A172 (cell line): ENCODE measurements at places on chromosomes 7 and 10. TPM values are rescaled to one million over a fixed set of nuclear protein-coding genes. Genes with fewer than 3 reads are reported as not detected.

- no peak for DNase-seq
Observed at GRCh38 chr10:93766918-93767317, 9.2 kb downstream of the LGI1 start.

DNA sequence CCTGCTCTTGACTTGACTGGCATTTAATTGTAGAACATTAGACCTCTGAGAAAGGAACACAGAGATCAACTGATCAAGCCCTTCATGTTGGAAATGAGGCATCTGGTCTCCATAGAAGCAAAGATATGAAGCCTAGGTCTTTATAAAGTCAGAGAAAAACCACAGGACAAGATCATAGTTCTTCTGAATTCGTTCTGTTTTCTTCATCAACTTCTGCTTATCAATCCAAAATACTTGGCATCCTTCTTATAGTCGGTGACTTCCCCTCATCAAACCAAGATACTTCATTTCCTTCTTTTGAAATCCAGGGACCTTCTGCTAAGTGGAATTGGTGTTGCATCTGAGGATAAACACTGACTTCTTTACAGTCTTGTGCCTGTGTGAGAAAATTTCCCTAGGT, 77.1 kb upstream of the PRKCQ start:
- DNase-seq: no peak

DNA sequence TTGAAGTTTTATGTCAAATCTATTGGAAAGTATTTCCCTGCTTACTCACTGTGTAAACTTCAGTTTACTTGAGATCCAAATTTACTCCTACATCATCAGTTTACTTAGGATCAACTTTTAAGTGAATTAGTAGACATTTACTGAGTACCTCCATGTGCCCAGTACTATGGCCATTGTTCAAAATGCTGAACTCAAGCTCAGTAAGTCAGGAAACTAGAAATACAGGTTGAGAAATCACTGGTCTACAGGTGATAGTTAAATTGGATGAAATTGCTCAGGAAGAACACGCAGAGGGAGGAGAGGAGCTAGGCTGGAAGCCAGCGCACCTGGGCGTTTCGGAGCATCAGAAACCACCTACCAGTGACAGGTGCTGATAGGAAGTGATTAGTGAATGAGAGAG, 25.5 kb upstream of the EBLN1 start:
- DNase-seq: no peak

- DNase-seq: no peak
Observed at GRCh38 chr7:147579148-147579547, 1011.4 kb upstream of the C7orf33 start.

- peak; percentile 93 for DNase-seq
Observed at GRCh38 chr10:78925800-78926319, 142.9 kb upstream of the ZMIZ1 start.

DNA sequence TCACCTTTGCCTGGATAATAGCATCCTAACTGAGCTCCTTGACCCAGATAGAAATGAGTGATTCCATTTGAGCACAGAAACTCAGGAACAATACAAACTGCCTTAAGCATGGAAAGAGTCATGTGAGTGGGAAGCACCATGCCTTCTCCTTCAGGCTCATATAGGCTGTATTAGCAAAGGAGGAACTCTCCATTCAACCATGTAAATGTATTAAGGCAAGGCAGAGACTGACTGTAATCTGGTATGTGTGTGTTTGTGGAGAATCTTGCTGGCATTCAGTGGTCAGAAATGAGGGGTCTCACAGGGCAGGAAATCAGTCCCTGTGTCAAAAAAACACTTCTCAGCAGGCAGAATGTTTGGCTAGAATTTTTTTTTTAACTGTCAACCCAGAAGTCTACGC, 40.2 kb downstream of the COA1 start:
- no peak for DNase-seq

GRCh38 chr7:47596502-47597202, 14.7 kb upstream of the TNS3 start:
- DNase-seq: peak; percentile 92

GRCh38 chr7:65390588-65390987, 16.9 kb downstream of the ZNF92 start:
- no peak for DNase-seq

DNA sequence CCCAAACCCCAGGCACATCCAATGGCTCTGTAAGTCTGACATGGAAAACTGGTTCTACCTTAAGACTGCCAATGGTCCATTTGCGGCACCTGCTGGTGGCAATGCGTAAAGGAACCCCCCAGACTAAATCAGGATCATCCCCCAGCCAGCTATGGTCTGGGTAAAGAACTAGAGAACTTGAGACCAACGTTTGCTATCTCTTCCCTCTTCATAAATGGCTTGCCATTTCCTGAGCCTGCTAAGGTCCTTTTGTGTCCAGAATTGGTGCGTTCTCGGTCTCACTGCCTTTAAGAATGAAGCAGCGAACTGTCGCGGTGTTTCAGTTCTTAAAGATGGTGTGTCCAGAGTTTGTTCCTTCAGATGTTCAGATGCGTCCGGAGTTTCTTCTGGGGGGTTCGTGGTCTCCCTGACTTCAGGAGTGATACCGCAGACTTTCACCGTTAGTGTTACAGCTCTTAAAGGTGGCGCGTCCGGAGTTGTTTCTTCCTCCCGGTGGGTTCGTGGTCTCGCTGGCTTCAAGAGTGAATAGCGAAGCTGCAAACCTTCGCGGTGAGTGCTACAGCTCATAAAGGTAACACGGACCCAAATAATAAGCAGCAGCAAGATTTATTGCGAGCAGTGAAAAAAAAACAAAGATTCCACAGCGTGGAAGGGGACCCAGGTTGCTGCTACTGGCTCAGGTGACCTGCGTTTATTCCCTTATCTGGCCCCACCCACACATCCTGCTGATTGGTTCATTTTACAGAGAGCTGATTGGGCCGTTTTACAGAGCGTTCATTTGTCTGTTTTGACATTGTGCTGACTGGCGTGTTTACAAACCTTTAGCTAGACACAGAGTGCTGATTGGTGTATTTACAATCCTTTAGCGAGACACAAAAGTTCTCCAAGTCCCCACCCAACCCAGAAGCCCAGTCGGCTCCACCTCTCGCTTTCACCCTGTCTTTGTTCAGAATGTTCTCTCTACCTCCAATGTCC, 95.4 kb downstream of the ELMO1 start:
- peak; percentile 73 for DNase-seq

- no peak for DNase-seq
Observed at GRCh38 chr7:128697302-128697905, 25.3 kb downstream of the GARIN1A start.

DNA sequence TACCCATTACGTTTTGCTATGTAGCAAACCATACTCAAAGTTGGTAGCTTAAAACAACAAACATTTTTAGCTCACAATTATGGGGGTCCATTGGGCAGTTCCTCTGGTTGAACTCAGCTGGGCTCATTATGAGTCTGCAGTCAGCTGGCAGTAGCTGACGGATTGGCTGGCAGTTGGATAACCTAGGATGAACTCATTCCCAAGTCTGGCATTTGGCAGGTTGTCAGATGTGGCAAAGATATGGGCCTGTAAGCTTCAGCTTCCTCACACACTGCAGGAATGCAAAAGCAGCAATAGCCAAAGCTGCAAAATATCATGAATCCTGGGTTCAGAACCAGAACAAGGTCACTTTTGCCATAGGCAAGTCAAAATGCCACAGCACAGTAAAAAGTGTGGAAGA, 412.2 kb upstream of the SORCS1 start:
- peak; percentile 86 for DNase-seq

GRCh38 chr7:116969371-116969902, 16.1 kb downstream of the ST7 start:
- DNase-seq: no peak

GRCh38 chr10:5040781-5041470, 37.3 kb upstream of the AKR1C2 start:
- DNase-seq: peak; percentile 43

DNA sequence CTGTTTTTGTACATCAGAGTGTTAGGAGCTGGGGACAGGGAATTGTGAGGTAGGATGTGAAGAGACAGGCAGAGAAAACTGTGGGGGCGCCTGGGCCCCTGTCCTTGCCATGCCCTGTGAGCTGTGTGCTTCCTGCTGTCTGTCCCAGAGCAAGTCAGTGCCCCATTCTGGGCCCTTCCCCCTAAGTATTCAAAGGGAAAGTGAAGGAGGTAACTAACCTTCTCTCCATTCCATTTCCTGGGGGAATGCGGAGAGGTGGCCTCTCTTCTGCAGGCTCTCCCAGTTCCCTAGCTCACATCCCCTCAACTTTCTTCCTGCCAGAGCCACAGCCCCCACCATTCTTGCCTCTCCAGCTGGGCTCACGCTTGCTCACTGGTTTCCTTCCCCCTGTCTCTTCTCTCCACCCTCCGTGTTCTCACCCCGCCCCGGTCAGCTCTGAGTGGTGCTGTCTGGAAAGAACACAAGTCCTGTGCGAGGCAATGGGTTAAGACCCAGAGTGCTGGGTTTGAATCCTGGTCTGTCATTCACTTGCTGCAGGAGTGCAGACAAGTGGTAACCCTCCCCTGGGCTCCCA, 9.7 kb upstream of the VSIR start:
- no peak for DNase-seq

GRCh38 chr7:104497379-104497967, 169.1 kb downstream of the LHFPL3 start:
- no peak for DNase-seq

DNA sequence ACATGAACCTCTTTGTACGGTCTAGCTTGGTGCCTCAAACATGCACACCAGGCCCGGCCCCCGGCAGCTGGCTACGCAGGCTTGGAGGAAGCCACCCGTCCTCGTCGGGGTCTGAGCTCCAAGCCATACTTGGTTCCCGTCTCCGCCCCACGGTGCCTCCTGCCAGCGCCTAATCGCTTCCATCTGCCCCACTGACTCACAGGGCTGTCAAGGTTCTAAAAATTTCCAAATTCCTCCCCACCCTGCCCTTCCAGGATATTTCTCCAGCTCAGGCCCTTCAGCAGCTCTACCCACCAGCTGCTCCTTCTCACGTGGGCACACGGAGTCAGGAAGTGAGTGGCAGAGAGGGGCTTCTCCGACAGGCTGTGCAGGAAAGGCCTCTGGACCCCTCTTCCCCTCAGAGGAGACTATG, 38.8 kb downstream of the TMEM270 start:
- DNase-seq: peak; percentile 92

DNA sequence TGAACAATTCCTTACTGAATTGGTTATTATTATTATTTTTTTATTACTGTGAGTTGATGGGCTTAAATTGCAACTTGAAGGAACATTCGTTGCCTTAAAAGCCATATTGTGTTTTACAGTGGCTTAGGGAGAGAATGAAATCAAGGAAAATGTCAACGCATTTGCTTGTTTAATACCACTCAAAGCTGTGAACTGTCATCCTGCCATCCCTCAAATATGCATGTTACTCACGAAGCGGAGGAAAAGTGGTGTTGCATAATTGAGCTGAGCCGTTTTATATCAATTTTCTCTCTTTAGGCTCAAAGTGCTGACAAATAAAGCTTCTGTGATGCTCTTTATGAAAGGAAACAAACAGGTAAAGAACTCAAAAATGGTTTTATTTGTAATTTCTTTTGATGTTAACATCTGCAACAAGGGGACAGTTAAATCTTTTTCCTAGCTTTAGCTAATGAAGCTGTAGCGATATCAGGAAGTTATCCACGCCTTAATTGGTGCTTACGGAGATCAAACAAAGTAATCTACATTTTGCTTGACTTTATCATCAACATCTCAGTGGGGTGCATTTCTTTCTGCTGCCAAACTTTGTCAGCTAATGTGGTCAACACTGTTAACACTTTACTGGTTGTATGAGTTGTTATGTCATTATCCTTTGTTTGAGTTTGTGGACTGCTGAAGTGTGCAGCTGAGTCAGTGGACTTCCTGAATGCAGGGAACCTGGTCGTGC, 33.1 kb downstream of the GLRX3 start:
- peak; percentile 47 for DNase-seq

- DNase-seq: peak; percentile 67
Observed at GRCh38 chr7:20199015-20199737, 18.0 kb downstream of the MACC1 start.

- no peak for DNase-seq
Observed at GRCh38 chr10:96440361-96441292, 73.1 kb downstream of the TLL2 start.

Gene SMKR1
- 0.84 and 4.6 TPM in 2 replicates for total RNA-seq

Gene FRMPD2
- total RNA-seq: not detected in 2 replicates

Gene MACC1
- 0.05 TPM in 1 of 2 replicates, not detected in the other for total RNA-seq

Gene ATP6V0A4
- 1.3 and 1.5 TPM in 2 replicates for total RNA-seq

Gene CEP55
- 193 and 250 TPM in 2 replicates for total RNA-seq

Gene GHRHR
- not detected in 2 replicates for total RNA-seq

Gene TMEM26
- not detected in 2 replicates for total RNA-seq

Gene SLIT1
- total RNA-seq: not detected in 2 replicates
